ENCODE measurements at places on chromosomes 4 and X. TPM values are rescaled to one million over a fixed set of nuclear protein-coding genes. Genes with fewer than 3 reads are reported as not detected.

- DNase-seq, result no peak
These were observed 136.2 kb downstream of the SMIM20 start for GRCh38 chr4:26050212-26050643.

- no peak for DNase-seq
These were observed 474.3 kb downstream of the MID1IP1 start for GRCh38 chrX:39275500-39276068.

GRCh38 chr4:93658443-93658842, 170.1 kb upstream of the ATOH1 start:
- peak; percentile 19 for DNase-seq

DNA sequence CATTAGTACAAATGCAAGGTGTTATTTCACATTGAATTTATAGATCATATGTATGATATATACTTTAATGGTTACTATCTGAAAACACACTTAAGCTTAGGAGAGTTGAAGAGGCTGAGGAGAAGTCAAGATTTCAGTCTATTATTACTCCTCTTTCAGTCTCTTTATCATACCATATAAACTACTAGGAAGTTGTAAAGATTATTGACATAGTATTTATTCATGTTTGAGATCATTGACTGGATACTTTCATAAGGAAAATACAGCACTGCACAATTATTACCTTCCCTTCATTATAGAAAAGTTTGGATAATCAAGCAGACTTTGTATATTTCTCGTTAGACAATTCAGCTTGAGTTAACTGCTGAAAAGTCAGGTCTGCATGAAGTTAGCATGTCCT, 10.0 kb upstream of the SGMS2 start:
- no peak for DNase-seq

DNA sequence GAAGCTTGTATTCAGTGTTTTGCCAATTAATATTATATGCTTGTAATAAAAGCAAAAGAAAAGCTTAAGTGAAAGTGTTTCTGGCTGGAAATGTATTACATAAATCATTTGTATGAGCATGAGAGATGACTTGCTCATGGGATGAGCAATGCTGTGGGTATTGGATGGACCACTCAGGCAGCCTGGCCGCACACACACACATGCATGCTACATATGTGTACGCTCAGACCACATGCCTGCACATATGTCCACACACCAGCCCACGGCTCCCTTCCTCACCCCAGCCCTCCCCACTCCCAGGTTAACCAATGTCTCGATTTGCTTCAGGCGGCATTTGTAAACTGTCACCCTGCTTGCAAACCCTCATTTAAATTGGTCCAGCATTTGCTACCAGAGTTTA, 55.9 kb downstream of the CPLX1 start:
- peak; percentile 38 for DNase-seq

- DNase-seq, result peak; percentile 40
These were observed 1.3 kb upstream of the FAT1 start for GRCh38 chr4:186724864-186725468.

DNA sequence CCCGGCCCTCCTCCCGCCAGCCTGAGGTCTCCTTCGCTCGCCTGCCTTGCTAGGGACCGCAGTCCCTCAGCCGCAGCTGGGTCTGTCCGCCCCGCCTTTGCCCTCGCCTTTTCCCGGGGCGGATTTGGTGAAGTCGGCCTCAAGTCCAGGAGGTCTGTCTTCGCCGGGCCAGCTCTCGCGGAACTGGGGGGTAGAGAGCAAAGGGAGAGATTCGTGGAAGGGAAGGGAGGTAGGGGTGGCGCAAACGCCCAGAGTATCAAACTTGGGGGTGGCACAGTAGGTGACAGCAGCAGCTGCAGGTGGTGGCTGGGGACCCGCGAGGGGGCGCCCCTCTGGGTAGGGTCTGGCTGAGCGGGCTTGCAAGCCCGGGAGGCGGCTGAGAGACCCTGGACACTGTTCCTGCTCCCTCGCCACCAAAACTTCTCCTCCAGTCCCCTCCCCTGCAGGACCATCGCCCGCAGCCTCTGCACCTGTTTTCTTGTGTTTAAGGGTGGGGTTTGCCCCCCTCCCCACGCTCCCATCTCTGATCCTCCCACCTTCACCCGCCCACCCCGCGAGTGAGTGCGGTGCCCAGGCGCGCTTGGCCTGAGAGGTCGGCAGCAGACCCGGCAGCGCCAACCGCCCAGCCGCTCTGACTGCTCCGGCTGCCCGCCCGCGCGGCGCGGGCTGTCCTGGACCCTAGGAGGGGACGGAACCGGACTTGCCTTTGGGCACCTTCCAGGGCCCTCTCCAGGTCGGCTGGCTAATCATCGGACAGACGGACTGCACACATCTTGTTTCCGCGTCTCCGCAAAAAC, at the start of gene NPY2R:
NPY2R (plus strand) TSS at position 379 of the 797 bp plus-strand sequence. CDS start 5,304 bp downstream, outside the sequence.
- no peak for DNase-seq

DNA sequence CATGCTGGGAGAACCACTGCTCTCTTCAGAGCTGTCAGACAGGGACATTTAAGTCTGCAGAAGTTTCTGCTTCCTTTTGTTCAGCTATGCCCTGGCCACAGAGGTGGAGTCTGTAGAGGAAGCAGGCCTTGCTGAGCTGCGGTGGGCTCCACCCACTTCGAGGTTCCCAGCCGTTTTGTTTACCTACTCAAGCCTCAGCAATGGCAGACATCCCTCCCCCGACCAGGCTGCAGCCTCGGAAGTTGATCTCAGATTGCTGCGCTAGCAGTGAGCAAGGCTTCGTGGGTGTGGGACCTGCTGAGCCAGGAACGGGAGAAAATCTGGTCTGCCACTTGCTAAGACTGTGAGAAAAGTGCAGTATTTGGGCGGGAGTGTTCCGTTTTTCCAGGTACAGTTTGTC, 118.9 kb downstream of the SLC10A6 start:
- DNase-seq, result no peak

TLR2 gene
- total RNA-seq, result under 0.01 TPM

LRAT gene
- under 0.01 TPM for total RNA-seq

BGN gene
- 11.3 TPM for total RNA-seq

PAGE5 gene
- not detected for total RNA-seq

TRO gene
- 25.8 TPM for total RNA-seq

SATL1 gene
- total RNA-seq, result not detected

FGFR3 gene
- total RNA-seq, result 0.28 TPM
